ENCODE measurements at places on chromosomes 2 and 18.

- no peak for DNase-seq
These were observed 5.9 kb upstream of the RBM43 start for GRCh38 chr2:151267537-151267936.

GRCh38 chr18:46386788-46387187 is 270.2 kb downstream of the LOXHD1 start:
- no peak for DNase-seq

- no peak for DNase-seq
These were observed 23.5 kb upstream of the MTERF4 start for GRCh38 chr2:241125626-241126025.

- DNase-seq, result peak; percentile 14
These were observed 67.7 kb upstream of the GLI2 start for GRCh38 chr2:120667981-120668380.

GRCh38 chr2:21261591-21261990 is 137.8 kb downstream of the TDRD15 start:
- no peak for DNase-seq

DNA sequence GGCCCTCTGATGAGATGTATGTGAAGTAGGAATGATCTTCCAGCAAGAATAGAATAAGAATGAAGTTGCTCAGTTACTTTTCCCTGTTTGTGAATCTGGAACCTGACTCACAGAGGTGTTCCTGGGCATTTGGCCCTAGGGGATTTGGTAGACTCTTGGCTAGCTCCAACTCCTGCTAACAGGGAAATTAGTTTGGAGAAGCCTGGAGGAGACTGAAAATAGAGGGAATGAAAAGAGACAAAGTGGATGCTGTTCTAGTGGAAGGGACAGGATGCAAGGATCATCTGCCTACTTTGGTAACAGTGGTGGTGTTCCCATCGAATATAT is 19.6 kb downstream of the TMEM17 start:
- DNase-seq, result peak; percentile 59

DNA sequence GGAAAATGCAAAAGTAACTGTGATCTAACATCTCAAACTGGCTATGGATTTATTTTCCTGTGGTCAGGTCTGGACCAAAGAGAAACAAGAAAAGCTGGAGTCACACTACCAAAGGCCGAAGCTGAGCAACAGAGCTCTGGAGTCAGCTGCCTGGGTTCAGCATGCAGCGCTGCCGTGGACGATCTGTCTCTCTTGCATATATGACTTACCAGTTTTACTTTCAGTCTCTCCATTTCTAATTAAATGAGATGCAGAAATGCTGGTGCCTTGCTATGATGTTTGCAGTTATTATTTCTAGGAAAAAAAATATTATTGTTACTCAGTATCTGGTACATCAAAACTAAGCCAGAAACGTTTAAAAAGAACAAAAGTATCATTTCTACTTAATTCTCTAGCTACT is 813.2 kb downstream of the RNF144A start:
- DNase-seq, result no peak

DNA sequence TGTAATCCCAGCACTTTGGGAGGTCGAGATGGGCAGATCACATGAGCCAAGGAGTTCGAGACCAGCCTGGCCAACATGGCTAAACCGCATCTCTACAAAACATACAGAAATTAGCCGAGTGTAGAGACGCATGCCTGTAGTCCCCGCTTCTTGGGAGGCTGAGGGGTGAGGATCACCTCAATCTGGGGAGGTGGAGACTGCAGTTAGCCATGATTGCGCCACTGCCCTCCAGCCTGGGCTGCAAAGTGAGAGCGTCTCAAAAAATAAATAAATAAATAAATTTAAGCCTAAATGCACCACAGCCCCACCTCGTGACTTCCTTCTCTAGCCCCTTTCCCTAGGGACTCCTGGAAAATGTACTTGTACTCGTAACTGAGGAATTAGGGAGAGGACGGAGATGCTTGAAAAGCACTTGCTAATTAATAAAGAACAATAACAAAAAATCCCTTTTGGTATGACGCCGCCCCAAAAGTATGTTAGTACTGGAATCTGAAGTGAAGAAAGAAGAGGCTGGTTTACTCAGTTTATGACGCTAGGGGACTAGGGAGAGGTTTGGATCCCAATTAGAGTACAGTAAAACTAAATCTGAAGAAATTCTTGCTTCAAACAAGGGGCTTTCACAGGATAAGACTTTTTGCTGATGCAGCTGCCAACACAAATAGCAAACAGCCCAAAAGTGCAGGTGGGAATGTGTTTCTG is 887 bp upstream of the ZNF396 start:
- no peak for DNase-seq

DNA sequence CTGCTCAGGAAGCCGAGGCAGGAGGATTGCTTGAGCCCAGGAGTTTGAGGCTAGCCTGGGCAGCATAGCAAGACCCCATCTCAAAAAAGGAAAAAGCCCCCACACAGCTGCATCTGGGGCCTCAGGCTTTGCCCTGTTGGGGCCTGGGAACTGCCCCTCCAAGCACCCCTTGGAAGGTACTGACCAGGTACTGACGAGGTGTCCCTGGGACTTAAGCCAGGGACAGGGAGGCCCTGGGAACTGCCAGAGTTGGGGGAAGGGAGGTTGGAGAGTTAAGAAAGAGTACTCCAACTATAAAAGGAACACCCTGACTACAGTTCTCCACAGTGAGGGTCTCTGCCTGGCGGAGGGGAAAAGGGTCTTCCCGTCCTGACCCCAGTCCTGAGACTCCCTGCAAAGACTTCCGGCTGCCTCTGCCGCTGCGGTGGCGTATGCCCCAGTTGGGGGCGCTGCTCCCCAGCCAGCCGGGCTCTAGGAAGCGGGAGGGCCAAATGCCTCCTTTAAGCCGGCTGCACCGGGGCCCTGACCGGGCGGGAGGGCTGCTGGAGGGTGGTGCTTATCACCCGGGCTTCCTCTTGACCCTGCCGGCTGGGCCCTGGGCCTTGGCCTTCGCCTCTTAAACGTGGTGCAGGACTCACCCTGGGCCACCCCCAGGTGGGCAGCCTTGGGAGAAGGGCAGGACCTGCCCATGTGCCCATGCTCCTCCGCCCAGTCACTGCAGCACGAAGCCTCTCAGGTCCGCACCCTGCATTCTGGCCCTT is 12.8 kb downstream of the SLC30A3 start:
- DNase-seq, result peak; percentile 36

GRCh38 chr2:181070836-181071200 is 90.4 kb downstream of the UBE2E3 start:
- no peak for DNase-seq

DNA sequence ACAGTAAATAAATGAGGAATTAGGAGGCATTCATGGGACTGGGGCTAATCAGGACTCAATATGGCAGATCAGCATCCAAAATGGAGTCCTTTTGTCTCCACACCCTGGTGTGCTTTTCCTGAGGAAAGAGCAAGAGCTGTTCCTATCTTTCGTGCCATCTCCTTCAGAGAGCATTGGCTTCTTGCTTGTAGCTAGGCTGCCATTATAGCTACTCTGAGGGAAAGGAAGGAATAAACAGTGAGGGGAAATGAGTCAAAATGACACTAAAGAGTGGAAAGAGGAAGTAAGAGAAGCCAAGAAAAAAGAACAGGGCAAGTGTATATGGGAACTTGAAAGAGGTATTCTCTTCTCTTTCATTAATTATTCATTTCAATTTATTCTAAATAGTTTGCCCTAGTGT is 8.4 kb upstream of the NMI start:
- peak; percentile 15 for DNase-seq

DNA sequence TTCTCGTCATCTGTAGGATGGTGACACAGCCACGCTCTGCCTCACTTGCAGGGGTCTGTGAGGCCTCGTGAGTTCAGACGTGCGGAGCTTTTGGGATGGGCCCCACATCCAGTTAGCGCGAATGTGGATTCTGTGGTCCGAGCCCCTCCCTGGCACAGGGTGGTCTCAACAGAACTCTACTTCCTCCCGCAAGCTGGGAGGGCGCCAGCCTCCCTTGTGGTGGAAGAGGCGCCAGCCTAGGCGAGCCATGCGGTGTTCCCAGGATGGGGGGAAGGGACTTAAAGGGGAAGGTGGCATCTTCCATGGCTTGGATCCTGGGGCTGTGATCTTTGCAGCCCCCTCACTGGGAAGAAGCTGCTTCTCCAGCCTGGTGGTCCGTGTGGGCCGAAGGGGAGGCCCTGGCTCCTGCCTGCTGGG is 1.4 kb downstream of the SNORC start:
- DNase-seq, result no peak

DNA sequence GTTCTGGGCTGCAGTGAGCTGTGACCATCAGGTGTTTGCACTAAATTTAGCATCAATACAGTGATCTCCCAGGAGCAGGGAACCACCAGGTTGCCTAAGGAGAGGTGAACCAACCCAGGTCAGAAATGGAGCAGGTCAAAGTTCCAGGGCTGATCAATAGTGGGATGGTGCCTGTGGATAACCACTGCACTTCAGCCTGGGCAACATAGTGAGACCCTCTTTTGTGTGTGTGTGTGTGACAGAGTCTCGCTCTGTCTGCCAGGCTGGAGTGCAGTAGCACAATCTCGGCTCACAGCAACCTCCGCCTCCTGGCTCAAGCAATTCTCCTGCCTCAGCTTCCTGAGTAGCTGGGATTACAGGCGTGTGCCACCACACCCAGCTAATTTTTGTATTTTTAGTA is 163.7 kb upstream of the SERTAD2 start:
- no peak for DNase-seq

DNA sequence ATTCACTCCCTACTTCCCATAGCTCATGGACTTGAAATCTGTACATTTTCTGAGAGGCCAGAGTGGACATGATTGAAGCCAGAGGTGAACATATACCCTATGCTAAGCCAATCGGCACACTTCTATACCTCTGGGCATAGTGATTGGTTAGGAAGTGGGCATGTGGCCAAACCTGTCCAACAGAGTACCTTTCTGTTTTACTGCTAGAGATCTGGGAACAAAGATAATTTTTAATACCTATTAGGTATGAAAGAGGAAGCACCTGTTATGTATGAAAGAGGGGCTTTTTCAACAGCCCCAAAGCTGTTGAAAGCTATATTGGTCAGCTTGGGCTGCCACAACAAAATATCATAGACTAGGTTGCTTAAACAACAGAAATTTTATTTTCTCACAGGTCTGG is 27.7 kb downstream of the METTL8 start:
- DNase-seq, result no peak

DNA sequence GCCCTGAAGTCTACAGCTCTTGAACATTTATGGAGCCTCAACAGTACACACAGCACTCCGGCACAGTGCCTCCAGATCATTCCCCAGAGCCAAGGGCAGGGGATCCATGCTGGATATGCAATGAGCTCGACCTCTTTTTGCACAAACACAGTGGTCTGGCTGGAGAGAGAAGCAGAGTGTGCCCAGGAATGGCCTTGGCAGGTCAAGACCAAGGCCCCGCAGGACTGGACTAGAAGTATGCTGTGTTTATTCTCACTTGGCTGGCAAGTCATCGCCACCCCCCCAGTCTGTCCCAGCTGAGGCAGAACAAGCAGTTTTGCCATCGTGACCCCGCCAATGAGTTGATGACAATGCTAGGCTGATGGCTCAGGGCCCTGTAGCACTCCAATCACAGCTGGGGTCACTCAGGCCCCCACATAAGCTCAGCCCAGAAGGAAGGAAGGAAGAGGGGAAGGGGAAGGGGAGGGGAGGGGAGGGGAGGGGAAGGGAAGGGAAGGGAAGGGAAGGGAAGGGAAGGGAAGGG is 212.1 kb downstream of the TTC32 start:
- no peak for DNase-seq

GRCh38 chr18:28248653-28249052 is 71.7 kb upstream of the CDH2 start:
- no peak for DNase-seq

- no peak for DNase-seq
These were observed 66.9 kb upstream of the MAP3K20 start for GRCh38 chr2:173008786-173009185.

GRCh38 chr2:71791501-71792135 is 338.3 kb downstream of the DYSF start:
- no peak for DNase-seq

GRCh38 chr2:166764216-166764615 is 124.1 kb upstream of the XIRP2 start:
- DNase-seq, result no peak

DNA sequence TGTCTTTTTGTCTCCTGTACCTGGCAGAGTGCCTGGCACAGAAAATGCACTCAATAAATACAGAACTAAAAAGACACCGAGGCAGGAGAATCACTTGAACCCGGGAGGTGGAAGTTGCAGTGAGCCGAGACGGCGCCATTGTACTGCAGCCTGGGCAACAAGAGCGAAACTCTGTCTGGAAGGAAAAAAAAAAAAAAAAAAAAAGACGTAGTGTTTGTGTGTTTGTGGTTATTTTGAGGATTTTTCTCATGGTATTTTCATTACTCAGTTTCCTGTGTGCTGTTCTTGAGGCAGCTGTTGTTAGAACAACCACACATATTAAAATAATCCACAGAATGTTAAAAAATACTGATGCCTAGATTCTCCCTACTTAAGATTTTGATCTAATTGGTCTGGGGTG is 519.2 kb upstream of the SPHKAP start:
- peak; percentile 68 for DNase-seq

DNA sequence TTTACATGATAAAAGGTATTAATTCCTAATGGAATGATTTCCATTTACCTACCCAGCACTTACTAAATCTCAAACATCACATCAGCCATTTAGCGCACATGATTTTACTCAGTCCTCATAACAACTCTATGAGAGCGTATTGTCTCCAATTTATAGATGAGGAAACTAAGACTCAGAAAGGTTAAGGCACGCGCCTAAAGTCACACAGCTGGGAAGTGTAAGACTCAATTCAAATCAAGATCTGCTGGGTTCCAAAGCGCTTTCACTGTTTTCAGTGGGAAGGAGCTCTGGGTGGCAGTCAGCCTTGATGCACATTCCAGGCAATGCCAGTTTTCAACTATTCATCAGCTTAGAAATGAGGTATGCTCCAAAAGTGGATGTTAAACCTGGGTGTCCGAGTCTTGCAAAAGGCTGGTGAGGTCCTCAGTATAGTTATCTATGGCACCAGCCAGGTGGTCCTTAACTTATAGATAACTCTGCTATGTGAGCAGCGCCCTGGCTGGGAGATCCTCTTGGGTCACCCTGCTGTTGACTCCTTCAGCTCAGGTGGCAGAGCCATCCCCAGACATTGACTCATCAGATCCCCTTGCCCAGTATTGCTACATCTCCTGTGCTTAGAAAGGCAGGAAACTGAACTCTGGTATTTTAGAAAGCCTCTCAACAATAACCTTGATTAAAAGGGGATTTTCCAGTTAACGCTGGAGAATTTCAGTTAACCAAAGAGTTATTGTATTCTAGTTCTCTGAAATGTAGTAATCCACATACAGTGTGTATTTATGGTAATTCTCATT is 47.1 kb downstream of the SLC4A1AP start:
- DNase-seq, result no peak

DNA sequence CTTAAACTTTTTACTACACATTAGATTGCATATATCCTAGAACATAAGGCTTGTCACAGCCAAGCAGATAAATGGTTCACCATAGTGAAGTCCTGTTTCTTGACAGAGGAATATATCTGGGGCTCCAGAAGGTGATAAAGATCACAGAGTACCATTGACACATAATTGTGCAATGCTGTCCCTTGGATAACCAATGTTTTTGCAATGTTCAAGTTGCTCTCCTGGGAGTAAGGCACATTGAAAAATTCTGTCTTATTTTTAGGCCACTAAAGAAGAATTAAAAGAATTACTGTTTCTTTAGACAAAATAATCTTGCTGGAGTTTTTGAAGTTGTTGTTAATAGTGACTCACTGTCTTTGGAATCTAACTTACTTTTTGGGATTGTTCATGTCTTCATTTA is 1132.8 kb downstream of the LRP1B start:
- DNase-seq, result no peak
